ENCODE measurements at places on chromosomes 5 and 9. TPM values are rescaled to one million over a fixed set of nuclear protein-coding genes. Genes with fewer than 3 reads are reported as not detected.

CERT1 gene
- 37.8 TPM for total RNA-seq

OR1B1 gene
- not detected for total RNA-seq

ZNF474 gene
- total RNA-seq, result not detected

DAB2 gene
- 217 TPM for total RNA-seq

ARID3C gene
- 0.74 TPM for total RNA-seq

ANKRD18B gene
- not detected for total RNA-seq

PTGER4 gene
- total RNA-seq, result 0.57 TPM

MARVELD2 gene
- total RNA-seq, result 0.63 TPM

NR5A1 gene
- not detected for total RNA-seq

SPATA31D4 gene
- total RNA-seq, result not detected

DPM2 gene
- total RNA-seq, result 19.9 TPM

CYSRT1 gene
- total RNA-seq, result 0.49 TPM

PFN3 gene
- total RNA-seq, result not detected

OGN gene
- 140 TPM for total RNA-seq

FAM193B gene
- total RNA-seq, result 13.7 TPM

MCC gene
- 62.4 TPM for total RNA-seq

DEPDC1B gene
- 1.2 TPM for total RNA-seq

CTXN3 gene
- total RNA-seq, result not detected

Measured in fibroblast of the aortic adventitia (primary cell).